ENCODE measurements at places on chromosomes 1 and 21. TPM values are rescaled to one million over a fixed set of nuclear protein-coding genes. Genes with fewer than 3 reads are reported as not detected.

GRCh38 chr21:41364308-41364707 lies 2.5 kb downstream of the MX2 start:
- 0 out of 2 replicates have a peak, but pooled peaks cover 2% of the 10 kb centered on the region for H3K27me3 ChIP-seq
- H3K27ac ChIP-seq, result no peak overlapping the region
- peaks cover 6% of the 10 kb centered on the region for H3K4me1 ChIP-seq

DNA sequence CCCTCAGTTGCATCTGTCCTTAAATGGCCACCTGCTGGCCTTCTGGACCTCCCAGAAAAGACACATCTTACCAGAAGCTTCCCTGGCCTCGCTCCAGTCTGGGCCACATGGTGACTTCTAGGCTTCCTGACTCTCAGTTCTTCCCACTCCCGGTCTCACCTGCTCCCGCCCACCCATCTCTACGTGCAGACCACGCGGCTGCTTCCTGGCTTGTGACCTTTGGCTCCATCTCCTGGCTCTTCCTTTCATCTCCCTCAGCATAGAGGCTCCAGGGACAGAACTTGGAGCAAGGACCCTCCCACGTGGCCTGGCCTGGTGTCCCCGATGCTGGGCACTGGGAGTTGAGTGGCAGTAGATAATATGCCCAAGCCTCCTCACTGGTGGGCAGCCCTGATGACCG lies 124.9 kb upstream of the IRF2BP2 start:
- H3K27me3 ChIP-seq, result no peaks in the 10 kb centered on the region
- no peak for DNase-seq
- H3K4me3 ChIP-seq, result no peak overlapping the region
- H3K36me3 ChIP-seq, result no peaks in the 10 kb centered on the region
- no peak overlapping the region for H3K27ac ChIP-seq

GRCh38 chr21:34968414-34969333 lies 80.4 kb downstream of the RUNX1 start:
- peaks cover 41% of the 10 kb centered on the region for H3K4me1 ChIP-seq
- no peak overlapping the region for H3K4me3 ChIP-seq
- no peak for DNase-seq
- no peaks in the 10 kb centered on the region for H3K36me3 ChIP-seq
- no peak overlapping the region for H3K27ac ChIP-seq
- H3K27me3 ChIP-seq, result no peaks in the 10 kb centered on the region

GRCh38 chr1:151615711-151616504 lies 4.1 kb downstream of the SNX27 start:
- no peak for DNase-seq
- no peak overlapping the region for H3K4me3 ChIP-seq
- no peak overlapping the region for H3K27ac ChIP-seq
- H3K4me1 ChIP-seq, result peaks cover 44% of the 10 kb centered on the region
- H3K36me3 ChIP-seq, result peaks cover 26% of the 10 kb centered on the region

DNA sequence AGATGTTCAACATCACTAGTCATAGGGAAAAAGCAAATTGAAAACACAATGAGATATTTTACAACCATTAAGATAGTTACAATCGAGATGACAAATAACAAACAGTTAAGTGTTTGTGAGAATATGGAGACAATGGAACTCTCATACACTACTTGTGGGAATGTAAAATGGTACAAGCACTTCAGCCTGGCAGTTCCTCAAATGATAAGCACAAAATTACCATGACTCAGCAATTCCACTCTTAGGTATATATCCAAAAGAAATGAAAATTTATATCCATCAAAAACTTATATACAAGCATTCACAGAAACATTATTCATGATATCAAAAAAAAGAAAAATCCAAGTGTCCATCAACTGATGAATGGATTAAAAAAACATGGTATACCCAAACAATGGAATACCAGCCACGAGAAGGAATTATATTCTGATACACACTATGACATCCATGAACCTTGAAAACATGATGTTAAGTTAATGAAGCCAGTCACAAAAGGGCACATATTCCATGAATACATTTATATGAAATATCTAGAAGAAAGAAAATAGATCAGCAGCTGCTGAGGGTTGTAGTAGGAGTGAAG lies 76.4 kb downstream of the EVI5 start:
- H3K36me3 ChIP-seq, result no peaks in the 10 kb centered on the region
- H3K27ac ChIP-seq, result no peak overlapping the region
- DNase-seq, result no peak
- peaks cover 6% of the 10 kb centered on the region for H3K4me1 ChIP-seq
- no peaks in the 10 kb centered on the region for H3K27me3 ChIP-seq

Gene FAM78B
- 0.11 TPM for total RNA-seq

Gene PTGS2
- not detected for total RNA-seq

DNA sequence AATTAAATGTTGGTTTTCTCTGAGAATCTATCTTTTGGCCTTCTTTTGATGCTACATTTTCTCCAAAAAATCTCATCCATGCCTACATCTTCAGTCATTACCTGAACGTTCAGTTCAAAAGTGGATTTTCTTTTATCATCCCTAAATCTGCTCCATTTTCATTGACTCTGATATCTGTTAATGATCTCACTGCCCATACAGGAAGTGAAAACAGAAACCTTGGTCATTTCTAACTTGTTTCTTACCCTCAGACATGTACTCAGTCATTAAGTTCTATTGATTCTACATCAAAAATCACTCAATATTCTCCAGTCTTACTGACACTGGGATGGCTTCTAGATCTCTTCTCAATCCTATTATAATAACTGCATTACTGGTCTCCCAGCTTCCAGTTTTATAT lies 22.7 kb downstream of the PRKACB start:
- no peaks in the 10 kb centered on the region for H3K27me3 ChIP-seq
- H3K27ac ChIP-seq, result no peak overlapping the region
- no peak overlapping the region for H3K4me3 ChIP-seq
- H3K4me1 ChIP-seq, result peaks cover 19% of the 10 kb centered on the region

- peaks cover 2% of the 10 kb centered on the region for H3K27me3 ChIP-seq
- no peak overlapping the region for H3K27ac ChIP-seq
- DNase-seq, result no peak
- peaks cover 23% of the 10 kb centered on the region for H3K4me1 ChIP-seq
Observed at GRCh38 chr1:65470766-65471165, 50.3 kb downstream of the LEPR start.

DNA sequence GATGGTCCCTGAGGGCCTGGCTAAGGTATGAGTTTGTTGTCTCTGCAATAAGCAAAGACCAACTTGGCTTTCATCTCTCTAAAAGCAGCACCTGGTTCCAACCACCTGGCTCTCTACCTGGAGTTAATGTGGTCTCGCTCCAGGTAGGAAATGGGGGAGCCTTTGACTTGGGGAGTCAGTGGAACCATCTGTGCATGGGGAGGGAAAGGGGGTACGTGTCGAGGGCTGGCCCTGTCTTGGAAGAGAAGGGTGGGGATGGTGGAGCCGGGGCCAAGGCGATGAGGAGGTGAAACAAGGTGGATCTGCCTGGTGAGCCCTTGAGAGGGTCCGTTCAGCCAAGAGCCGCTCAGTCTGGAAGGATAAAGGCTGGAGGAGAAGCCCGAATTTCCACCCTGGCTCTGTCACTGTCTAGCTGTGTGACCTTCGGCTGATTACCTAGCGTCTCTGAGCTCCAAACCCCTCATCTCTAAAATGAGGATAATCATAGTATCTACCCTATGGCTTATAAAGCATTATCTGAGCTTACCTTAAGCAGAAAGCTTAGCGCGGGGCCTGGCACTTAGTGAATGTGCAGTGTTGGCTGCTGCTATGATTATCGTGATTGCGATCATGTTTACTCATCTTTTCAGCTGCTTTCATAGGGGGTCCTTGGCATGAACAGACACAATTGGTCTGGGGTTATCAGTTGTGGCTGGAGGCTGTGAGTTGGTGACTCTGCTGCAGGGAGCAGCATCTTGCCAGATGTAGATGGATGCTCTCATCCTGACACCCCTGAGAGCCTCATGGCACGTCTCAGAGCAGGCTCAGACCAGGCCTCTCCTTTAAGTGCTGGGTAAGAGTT lies 78.7 kb downstream of the ACTL8 start:
- no peak overlapping the region for H3K4me3 ChIP-seq
- no peaks in the 10 kb centered on the region for H3K36me3 ChIP-seq
- H3K27ac ChIP-seq, result no peak overlapping the region

GRCh38 chr1:156241926-156242325 lies at the start of gene BGLAP:
Gene BGLAP (plus strand): TSS chr1:156242184. CDS start chr1:156242232, 48 bp downstream.
- H3K36me3 ChIP-seq, result peaks cover 13% of the 10 kb centered on the region
- H3K4me1 ChIP-seq, result peaks cover 8% of the 10 kb centered on the region
- H3K4me3 ChIP-seq, result no peak within 1 kb of the TSS

DNA sequence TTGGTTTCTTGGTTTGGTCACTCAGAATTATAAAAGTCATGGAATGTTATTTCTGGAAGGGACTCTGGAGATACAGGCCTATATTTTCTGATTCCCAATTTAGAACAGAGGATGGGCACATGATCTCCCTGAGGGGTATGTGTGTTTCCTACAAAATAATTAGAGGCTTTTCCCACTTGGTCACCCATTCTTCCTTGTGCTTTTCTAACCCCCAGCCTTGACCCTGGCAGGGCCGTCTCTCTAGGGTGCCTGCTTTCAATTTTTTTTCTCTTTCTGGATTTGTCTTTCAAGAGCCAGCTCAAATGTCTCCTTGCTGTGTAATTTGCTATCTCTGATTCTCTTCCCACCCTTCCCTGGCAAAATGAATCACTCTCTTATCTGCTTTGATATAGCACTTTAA lies 131.9 kb downstream of the HLX start:
- no peaks in the 10 kb centered on the region for H3K27me3 ChIP-seq
- no peaks in the 10 kb centered on the region for H3K4me1 ChIP-seq

Gene CSF3R
- not detected for total RNA-seq

DNA sequence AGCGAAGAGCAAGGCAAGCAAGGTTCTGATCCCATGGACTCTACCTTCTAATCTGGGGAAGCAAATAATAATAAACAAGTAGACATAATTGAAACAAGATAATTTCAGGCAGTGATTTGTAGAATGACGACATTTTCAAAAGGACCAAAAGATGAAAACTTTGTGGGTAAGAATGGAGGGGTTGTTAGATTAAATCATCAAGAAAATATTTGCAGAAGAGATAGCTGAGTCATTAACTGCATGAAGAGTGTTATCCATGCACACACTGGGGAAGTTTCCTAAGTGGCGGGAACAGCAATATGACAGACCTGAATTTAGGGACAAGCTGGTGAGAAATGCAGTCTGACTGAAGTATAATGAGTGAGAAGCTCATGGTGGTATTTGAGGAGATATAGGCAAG lies 583.1 kb upstream of the RGS18 start:
- H3K36me3 ChIP-seq, result no peaks in the 10 kb centered on the region
- no peaks in the 10 kb centered on the region for H3K27me3 ChIP-seq
- DNase-seq, result no peak
- no peak overlapping the region for H3K4me3 ChIP-seq

Gene TOR1AIP2
- 89.4 TPM for total RNA-seq

Gene HSPB7
- not detected for total RNA-seq

DNA sequence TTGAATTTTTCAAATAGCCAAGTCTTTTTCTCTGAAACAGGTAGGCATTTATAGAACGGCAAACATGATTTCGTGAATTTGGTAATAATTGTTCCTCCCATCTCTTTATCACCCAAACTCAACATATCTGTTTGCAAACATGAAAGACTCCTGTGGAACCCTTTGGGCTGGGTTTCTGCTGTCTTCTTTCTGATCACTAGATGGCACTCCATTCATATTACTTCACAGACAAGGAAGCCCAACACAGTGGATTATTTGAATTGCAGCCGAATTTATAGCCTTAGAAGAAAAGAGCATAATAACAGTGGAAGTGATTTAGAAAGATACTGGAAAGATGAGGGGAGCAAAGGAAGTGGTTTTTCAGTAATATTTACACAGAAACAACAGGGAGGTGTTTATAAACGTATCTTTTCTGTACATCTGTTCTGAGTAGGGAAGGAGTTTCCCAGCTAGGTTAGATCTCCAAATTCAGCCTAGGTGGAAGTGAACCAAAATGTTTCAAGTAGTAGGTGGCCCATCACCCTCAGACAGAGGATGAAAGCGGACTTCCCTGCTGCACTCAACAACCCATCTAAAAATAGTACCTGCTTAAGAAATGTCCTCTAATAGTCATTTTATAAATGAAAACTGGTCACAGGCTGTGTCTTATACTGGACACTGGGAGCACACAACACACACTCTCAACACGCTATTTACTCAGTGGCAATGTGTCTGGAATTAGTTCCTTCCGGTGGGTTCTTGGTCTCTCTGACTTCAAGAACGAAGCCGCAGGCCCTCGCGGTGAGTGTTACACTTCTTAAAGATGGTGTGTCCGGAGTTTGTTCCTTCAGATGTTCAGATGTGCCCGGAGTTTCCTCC lies 67.6 kb downstream of the MAP3K21 start:
- DNase-seq, result peak; percentile 24
- H3K27me3 ChIP-seq, result no peaks in the 10 kb centered on the region
- no peak overlapping the region for H3K27ac ChIP-seq
- no peak overlapping the region for H3K4me3 ChIP-seq
- no peaks in the 10 kb centered on the region for H3K36me3 ChIP-seq
- H3K4me1 ChIP-seq, result no peaks in the 10 kb centered on the region

- H3K36me3 ChIP-seq, result no peaks in the 10 kb centered on the region
- DNase-seq, result no peak
- no peaks in the 10 kb centered on the region for H3K4me1 ChIP-seq
- H3K27me3 ChIP-seq, result no peaks in the 10 kb centered on the region
- no peak overlapping the region for H3K4me3 ChIP-seq
Observed at GRCh38 chr1:198788561-198789064, 149.8 kb downstream of the PTPRC start.

- DNase-seq, result peak; percentile 82
- peaks cover 23% of the 10 kb centered on the region for H3K4me1 ChIP-seq
- H3K4me3 ChIP-seq, result peak overlapping the region; percentile 49
- H3K27me3 ChIP-seq, result no peaks in the 10 kb centered on the region
- H3K36me3 ChIP-seq, result no peaks in the 10 kb centered on the region
- peak overlapping the region; percentile 94 for H3K27ac ChIP-seq
Observed at GRCh38 chr1:56477164-56478111, 101.9 kb downstream of the PLPP3 start.
